SJSA1 (cell line): ENCODE measurements at places on chromosomes 7 and 10. TPM values are rescaled to one million over a fixed set of nuclear protein-coding genes. Genes with fewer than 3 reads are reported as not detected.
A peak's percentile ranks its signal among the peaks of the same experiment; 100 is the strongest.

DNA sequence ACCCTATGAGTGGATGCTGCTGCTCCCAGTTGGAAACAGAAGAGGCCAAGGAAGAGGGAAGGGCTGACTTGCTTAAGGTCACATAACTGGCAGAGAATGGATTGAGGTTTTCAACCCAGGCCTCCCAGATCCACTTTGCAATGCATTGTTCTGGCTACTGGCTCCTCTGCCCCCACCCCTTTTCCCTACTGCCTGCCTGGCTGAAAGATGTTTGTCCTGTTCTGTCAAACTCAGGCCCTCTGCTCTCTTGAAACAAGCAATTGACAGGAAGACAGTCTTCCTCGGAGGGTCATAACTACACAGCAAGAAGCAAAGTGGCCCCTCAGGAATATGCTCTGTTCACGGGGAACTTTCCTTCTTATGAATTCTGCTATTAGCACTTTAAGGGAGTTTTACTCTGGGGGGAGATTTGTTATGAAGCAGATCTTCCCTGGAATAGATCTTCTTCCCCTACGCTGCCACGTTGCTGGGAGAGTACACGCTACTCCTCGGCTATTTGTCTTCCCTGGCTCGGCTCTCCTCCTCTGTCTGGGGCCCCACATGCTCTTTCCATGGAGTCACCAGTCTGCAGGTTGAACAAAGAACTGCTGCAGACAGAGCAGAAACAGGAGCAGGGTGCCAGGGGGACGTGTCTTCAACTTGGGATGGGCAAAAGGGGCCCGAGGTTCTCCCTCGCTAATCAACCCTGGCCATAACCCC, 436.1 kb downstream of the TYW1 start:
- DNase-seq: no peak

DNA sequence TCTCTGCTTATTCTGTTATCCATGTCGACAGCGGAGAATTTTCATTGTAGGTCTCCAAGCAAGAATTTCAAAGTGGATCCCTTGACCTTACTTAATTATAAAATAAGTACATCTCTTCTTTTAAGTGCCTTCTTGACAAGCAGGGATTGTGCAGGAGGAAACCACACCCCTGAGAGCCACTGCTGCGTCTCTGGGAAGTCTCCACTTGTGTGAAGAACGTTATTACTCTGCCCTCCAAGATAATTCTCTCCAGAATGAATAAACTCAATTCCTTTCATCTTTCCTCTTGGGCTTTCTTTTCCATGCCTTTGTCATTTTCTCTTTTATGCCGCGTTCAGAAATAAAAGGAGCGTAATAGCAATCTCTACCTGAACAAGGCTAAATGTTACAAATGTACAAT, 1030.9 kb upstream of the LRRTM3 start:
- no peak for DNase-seq

DNA sequence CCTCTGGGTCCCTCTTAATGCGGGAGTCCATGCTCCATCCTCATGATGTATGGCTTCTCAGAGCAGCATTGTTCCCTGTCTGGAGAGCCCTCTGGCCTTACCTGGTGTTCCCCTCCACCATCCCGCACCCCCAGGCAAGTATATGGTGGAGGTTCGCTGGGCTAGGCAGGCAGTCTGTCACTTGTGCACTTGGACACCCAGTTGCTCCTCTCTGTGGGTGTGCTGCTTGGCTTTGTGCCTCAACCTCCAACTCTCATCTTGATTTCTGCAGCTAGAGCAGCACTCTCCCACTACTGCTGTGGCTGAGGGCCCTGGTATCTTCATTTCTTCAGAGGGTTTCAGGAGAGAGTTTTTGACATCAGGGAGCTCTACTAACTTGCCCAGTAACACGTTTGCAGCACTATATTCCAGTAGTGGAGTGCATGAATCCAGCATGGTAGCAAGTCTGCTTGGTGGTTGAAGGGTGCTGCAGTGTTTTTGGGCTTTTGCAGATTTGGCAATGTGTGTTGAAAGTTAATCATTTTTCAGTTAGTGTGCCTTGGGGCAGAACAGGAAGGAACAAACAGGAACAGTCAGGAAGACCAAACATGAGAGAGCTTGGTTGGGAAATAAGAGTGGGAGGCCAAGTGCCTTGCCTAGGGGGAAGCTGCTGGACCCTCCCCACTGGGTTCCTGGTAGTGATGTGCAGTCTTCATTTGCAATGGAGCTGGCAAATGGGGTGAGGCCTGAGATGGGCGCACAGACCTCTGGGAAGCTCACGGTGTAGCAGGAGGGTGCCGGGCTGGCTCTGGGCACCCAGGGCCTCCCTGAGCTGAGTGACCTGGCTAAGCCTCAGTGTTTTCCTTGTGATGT, 37.4 kb downstream of the TSPAN14 start:
- no peak for DNase-seq

- DNase-seq: no peak
These were observed 22.2 kb upstream of the CSGALNACT2 start for GRCh38 chr10:43115881-43116595.

DNA sequence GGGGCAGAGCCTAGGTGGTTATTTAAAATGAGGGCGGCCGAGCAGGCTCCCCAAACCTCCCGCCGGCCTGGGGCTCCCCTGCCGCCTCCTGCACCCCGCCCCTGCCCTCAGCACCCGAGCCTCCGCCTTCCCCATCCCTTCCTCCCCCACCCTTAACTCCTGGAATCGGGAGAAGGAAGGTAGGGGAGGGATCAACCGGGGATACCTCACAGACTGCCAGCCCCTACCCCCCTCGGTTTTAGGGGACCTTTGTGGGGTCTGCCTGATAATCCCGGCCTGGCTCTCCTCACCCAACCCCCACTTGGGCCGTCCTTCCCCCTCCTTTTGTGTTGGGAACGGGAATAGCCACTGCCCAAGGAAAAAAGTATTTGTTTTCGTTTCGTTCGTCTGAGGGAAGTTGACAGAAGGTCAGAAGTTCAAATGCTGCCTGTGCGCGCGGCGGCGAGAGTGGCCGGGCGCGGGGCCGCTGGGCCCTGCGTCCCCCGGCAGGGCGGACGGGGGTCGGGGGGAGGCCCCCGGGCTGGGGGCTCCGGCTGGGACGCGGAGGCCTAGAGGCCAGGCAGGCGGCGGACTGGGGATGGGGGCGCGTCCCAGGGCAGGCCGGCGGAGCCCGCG, 2.8 kb downstream of the SHH start:
- no peak for DNase-seq

The CALHM1 gene
- total RNA-seq: not detected in 2 replicates

DNA sequence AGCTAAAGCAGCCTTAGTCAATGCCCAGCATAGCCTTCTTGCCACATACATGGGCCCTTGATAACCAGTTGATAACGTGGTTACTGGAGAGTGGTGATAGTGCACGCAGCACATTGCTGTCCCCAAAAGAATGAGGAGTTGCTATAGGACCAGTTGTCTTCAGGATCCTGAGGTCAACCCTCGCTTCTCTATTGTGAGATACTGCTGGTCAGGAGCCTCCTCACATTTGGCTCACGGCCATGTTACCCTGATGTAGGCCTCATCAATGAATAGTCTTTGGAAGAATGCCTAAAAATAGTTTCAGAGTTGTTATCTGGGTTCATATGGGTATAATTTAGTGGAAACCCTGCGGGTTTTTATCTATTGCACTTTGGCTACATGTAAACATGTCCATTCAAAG, 230.7 kb downstream of the VTI1A start:
- no peak for DNase-seq

- DNase-seq: no peak
These were observed 997 bp upstream of the ZNF138 start for GRCh38 chr7:64793106-64793755.

The IFIT1 gene
- total RNA-seq: 1.8 and 5.2 TPM in 2 replicates

The INHBA gene
- total RNA-seq: 14.3 and 20.2 TPM in 2 replicates

DNA sequence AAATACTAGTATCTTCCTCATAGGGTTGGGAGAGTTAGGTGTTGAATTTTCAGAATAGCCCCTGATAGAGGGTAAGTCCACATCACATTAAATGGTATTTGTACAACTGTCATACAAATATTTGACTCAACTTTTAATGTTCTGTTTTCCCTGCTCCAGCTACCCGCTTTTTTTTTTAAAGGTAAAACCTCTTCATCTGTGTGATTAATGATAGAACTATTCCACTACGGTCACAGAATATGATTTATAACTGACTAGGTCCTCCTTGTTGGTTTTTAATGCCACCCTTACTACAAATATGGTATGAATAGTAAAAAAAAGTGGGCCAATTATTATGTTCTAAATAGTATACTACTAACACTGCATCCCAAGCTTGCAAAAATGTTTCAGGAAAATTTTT, 15.6 kb upstream of the NRP1 start:
- no peak for DNase-seq

The SLIT1 gene
- not detected in 2 replicates for total RNA-seq

DNA sequence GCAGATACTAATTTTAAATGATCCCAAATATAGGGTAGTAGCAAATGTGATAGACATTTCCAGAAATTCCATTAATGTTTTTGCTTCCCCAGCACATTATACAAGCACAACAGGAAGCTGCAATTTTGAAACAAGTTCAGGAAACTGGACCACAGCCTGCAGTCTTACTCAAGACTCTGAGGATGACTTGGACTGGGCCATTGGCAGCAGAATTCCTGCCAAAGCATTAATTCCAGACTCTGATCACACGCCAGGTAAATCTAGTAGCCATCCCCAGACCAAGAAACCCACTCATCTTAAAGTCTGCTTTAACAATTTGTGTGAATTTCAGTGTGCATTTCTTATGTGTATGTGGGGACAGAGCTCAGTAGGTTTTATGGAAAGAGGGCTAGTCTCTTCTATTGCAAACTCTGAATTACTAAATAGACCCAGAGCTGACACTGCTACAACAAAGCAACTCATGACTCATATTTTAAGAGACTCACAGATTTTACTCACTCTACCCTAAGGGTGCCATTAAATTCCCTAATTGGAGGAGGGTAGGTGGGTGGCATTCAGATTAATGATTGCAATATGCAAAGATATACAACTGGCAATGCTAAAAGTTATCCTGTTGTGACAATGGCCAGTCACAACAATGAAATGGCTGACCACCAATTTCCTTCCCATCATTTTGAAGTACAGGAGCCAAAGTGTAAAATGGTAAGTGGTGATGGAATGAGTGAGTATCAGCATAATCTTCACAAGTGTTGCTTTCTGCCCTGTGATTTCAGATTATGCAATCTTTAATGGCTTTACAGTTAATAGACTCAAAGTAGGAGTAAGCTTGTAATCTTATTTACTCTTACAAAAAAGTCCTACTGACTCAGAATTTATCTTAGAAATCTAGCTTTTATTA, 317.6 kb upstream of the PLXDC2 start:
- DNase-seq: no peak

DNA sequence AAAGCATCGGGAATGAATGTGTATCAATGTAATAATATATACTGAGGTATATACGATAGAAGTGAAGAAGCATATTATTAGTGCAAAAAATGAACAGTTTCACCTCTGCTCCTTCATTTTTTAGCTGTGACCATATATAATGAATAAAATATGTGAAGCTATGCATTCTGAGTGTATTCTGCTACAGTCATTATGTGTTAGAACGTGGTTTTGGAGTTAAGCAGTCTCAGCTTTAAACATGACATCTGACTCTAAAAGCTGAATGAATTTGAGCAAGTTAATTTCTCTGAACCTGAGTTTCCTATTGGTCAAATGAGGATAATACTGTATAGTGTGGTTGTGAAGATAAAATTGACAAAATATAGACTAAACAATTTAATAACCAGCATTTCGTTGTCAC, 358.1 kb downstream of the SUGCT start:
- DNase-seq: no peak

DNA sequence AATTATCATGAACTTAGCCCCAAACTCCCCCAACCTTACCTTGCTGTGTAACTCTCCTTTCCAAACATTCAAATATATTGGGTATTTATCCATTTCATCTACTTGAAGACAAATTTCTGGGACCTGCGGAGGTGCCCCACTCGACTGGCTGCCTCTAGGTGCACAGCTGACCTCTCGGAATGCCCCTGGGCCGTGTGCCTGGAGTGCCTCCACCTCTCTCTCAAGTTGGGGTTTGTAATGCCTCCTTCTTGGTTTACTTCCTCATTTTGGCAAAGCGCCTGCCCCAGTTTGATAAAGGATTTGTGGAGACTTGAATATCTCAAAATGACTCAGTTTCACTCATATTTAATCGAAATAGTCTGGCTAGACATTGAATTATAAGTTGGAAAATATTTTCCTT, 16.6 kb downstream of the ZNF777 start:
- no peak for DNase-seq

GRCh38 chr7:139901056-139901795, 72.2 kb downstream of the TBXAS1 start:
- DNase-seq: no peak

- DNase-seq: no peak
These were observed 17.4 kb downstream of the TRIM8 start for GRCh38 chr10:102661658-102662028.

GRCh38 chr7:36683695-36684357, 40.5 kb downstream of the AOAH start:
- DNase-seq: no peak

The ACTR3C gene
- not detected in 2 replicates for total RNA-seq

- DNase-seq: no peak
These were observed at the start of gene CYP26C1 for GRCh38 chr10:93059975-93060886. Gene CYP26C1 (plus strand): TSS chr10:93060798. CDS start chr10:93061264, 466 bp downstream.

The ST8SIA6 gene
- total RNA-seq: 0.39 TPM in 1 of 2 replicates, not detected in the other

DNA sequence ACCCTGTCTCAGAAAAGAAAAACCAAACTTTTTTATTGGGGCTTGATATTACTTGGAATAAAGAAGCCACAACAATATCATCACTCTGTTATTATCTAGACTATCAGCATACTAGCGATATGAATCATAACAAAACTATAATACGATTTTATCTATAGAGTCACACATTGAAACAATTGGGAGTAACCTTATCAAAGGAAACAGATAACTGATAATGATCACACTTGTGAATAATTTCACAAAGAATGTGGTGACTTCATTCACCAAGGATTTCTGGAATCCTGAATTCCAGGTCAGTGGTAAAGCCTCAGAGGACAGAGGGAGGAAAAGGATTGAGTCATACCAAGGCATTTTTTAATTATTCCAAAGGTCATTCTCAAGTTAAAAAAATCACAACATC, 32.1 kb upstream of the NMT2 start:
- DNase-seq: peak; percentile 92

DNA sequence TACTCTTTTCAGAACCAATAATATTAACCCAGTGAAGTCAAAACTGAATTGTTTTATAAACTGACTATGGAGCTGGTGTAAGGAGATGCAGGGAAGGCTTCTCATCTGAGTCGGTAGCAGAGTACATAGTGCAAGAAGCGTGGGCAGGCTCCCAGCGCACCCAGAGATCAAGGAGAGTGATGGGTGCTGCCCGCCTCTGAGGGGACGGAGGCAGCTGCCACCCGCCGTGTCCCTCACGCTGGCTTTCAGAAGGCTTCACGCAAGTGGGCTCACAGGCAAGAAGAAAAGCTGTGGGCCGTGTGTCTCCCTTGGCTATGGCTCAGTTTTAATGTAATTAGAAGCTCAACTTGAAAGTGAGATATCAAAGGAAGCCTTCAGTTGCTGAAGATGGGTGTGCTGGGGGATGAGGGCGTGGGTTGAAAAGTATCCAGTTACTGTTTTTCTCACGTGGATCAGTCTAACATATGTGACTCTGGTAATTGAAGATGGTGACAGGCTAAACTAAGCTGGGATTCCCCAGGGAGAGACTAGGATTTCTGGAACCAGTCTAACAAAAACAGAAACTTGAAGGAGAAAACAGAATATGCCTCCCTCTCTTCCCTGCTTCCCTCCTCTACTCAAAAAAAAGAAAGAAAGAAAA, 159.9 kb downstream of the MGMT start:
- DNase-seq: no peak
